ENCODE measurements at places on chromosomes 1 and 21.
A peak's percentile ranks its signal among the peaks of the same experiment; 100 is the strongest.

DNA sequence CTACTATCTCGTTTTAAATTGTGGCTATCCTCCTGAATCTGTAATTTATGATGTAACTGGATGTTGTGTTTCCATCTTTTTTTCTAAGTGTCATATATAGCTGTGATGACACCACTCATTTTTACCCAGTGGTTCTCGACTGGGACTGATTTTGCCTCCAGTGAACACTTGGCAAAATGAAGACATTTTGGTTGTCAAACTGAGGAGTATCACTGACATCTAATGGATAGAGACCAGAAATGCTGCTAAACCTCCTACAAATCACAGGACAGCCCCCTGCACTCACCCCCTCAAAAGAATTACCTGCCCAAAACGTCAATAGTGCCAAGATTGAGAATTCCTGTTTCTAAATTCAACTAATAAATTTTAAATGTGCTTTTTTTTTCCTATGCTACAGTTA, 1.9 kb downstream of the TRMT13 start:
- DNase-seq: no peak
- H3K4me1 ChIP-seq: peaks cover 45% of the 10 kb centered on the region
- H3K4me3 ChIP-seq: peak overlapping the region; percentile 43

GRCh38 chr1:100510451-100510850, 27.5 kb upstream of the GPR88 start:
- DNase-seq: no peak
- H3K27ac ChIP-seq: no peak overlapping the region
- H3K36me3 ChIP-seq: peaks cover 19% of the 10 kb centered on the region
- H3K4me1 ChIP-seq: peaks cover 2% of the 10 kb centered on the region
- no peaks in the 10 kb centered on the region for H3K27me3 ChIP-seq
- no peak overlapping the region for H3K4me3 ChIP-seq

DNA sequence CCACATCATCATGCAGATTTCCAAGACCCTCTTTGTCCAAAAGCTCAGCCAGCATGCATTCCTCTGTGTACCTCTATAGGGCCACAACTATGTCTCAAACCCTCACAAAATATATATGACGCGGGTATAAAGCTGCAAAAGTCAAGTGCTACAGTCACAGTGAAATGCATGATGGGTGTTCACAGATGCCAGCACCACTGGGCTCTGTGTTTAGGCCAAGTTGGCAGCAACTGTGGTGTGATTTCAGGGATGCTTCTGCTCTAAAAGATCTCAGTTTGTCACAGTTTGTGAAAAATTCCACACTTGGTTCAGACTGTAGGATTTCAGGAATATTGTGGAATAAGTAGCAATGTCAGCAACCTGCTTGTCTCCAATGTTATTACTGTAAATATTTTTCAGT, 23.9 kb upstream of the SELP start:
- peaks cover 40% of the 10 kb centered on the region for H3K4me1 ChIP-seq
- H3K4me3 ChIP-seq: no peak overlapping the region
- H3K36me3 ChIP-seq: peaks cover 12% of the 10 kb centered on the region

- H3K27me3 ChIP-seq: no peaks in the 10 kb centered on the region
- H3K27ac ChIP-seq: no peak overlapping the region
- DNase-seq: no peak
- H3K36me3 ChIP-seq: no peaks in the 10 kb centered on the region
These were observed 64.6 kb downstream of the KCNAB2 start for GRCh38 chr1:6110326-6110725.

GRCh38 chr1:101158424-101158823, 78.4 kb upstream of the S1PR1 start:
- H3K4me1 ChIP-seq: peaks cover 3% of the 10 kb centered on the region
- DNase-seq: no peak
- H3K27me3 ChIP-seq: no peaks in the 10 kb centered on the region
- no peak overlapping the region for H3K4me3 ChIP-seq
- no peak overlapping the region for H3K27ac ChIP-seq
- peaks cover 8% of the 10 kb centered on the region for H3K36me3 ChIP-seq

DNA sequence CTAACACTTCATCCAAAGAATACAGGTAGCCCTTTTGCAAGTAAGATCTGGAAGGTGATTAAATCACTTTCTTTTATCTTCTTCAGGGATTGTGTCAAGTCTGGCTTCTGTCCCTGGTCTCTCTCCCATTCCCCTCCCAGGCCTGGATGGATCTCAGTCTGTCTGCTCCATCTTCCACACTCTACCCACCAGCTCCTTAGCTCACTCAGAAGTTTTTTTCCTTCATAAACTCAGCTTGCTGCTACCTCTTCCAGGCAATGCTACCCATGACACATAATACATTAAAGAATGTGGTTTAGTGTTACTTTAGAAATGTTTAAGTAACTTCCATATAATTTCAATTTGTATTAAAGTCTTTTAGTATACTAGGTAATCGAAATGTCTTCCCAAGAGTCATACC, 133.1 kb downstream of the AKT3 start:
- no peaks in the 10 kb centered on the region for H3K4me1 ChIP-seq
- DNase-seq: no peak

- H3K4me1 ChIP-seq: peaks cover 6% of the 10 kb centered on the region
- H3K27me3 ChIP-seq: no peaks in the 10 kb centered on the region
- no peak for DNase-seq
- no peak overlapping the region for H3K4me3 ChIP-seq
- H3K36me3 ChIP-seq: no peaks in the 10 kb centered on the region
- H3K27ac ChIP-seq: no peak overlapping the region
These were observed 169.9 kb downstream of the HS2ST1 start for GRCh38 chr1:87084244-87084836.

DNA sequence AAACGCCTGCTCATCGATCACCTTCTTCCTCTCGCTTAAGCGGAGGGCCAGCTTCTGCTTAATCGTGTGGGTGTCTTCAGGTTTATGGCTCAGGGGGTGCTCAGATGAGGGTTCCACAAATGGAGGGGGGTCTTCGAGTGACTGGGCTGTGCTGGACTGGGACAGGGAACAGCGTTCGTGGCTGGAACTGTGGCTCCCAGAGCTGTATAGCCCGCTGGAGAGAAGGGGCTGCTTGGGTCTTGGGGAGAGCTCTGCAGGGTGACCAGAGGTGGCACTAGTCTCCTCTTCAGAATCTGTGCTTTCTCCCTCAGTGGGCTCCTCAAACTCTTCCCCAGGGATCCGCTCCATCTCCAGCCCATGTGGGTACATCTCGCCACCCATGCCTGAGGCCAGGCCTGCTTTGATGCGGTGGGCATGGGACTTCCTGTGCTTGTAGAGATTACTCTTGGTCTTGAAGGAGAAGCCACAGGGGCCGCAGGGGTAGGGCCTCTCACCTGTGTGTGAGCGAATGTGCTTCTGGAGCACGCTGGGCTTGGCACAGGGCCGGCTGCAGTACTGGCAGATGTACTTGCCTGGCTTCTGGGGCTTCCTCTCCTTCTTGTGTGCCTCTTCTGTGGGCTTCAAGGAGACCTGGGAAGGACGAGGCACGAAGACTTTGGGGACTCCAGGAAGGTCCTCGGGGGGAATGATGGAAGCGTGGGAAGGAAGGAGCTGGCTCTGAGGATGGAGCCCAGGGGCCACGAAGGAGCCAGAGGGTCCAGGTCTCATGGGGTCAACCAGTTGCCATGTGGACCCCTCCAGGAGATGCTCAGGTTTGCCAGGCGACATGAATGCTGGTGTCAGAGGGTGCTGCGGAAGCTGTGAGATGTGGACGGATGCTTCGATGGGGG, 99.4 kb upstream of the EDN2 start:
- H3K27me3 ChIP-seq: no peaks in the 10 kb centered on the region
- no peak for DNase-seq
- no peak overlapping the region for H3K4me3 ChIP-seq

DNA sequence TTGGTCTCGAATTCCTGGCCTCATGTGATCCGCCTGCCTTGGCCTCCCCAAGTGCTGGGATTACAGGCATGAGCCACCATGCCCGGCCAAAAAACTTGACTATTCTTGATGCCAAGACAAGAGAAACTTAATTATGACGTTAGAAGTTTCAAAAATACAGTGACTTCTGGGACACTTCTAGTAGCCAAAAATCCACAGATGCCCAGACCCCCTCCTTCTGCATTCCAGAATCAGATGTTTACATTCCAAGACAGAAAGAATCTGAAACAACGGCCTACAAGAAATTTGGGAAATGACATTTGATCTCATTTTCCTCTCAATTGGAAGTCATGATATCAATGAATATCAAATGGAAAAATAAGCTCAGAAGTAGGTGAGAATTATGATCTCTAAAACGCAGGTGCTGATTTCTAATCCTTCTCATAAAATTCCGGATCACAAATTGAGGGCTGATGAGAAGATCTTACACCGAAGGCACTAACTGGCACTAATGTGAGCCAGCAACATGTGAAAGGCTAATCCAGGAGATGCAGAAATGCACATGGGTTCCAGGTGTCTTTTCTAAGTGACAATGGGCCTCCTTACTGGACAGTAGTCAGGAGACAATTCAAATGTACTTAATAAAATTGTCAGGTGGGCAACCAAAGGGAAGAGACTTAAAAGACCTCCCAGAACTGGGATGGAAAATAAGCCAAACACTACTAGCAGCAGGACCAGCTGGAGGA, 5.5 kb downstream of the RAB29 start:
- H3K27me3 ChIP-seq: no peaks in the 10 kb centered on the region
- peaks cover 72% of the 10 kb centered on the region for H3K36me3 ChIP-seq
- no peak overlapping the region for H3K4me3 ChIP-seq
- peaks cover 60% of the 10 kb centered on the region for H3K4me1 ChIP-seq

DNA sequence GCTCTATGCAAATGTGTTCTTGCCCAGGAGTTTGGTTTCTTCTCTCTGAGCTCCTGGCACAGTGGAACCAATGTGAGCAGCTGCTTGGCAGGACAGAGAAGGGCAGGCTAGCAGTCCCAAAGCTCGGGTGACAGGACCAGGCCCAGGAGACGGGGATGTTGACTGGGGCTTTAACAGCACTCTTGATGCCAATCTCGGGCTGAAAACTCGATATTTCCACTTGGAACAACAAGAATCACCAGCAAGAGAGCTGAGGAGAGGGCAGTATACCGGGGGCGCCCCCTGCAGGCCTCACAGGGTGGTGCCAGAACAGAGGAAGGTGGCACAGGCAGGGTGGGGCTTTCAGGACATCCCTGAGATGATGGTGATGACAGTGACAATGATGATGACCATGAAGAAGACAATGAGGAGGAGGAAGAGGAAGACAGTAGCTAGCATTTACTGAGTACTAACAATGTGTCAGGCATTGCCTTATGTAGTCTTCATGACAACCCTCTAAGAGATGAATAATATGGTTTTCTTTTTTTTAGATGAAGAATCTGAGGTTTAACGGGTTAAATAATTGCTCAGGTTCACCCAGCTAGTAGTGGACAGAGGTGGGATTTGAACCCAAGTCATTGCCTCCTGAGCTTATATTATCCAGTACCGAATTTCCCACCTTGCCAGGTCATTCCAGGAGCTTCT, 2.7 kb upstream of the KCNJ9 start:
- peak; percentile 71 for DNase-seq
- no peak overlapping the region for H3K4me3 ChIP-seq
- peaks cover 63% of the 10 kb centered on the region for H3K27me3 ChIP-seq
- H3K36me3 ChIP-seq: no peaks in the 10 kb centered on the region
- no peaks in the 10 kb centered on the region for H3K4me1 ChIP-seq

DNA sequence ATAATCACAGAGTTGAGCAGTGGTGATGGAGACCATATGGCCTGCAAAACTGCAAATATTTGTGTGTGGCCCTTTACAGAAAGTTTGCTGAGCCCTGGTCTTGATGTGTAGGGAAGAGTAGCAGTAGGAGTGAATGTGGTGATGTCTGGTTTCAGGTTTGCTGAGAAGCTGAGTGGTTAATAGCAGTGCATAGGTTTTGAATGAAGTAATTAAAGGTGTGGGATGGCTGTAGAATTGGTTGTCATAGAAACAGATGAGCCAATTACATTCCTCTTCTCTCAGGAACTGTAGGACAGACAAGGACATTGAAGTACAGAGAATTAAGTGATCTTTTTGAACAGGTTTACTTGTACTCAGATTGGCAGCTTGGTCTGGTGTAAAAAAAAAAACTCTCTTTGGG, 37.4 kb downstream of the PRDM2 start:
- H3K27ac ChIP-seq: no peak overlapping the region
- H3K4me1 ChIP-seq: peaks cover 30% of the 10 kb centered on the region
- H3K4me3 ChIP-seq: no peak overlapping the region
- DNase-seq: no peak
- no peaks in the 10 kb centered on the region for H3K27me3 ChIP-seq
- peaks cover 3% of the 10 kb centered on the region for H3K36me3 ChIP-seq

DNA sequence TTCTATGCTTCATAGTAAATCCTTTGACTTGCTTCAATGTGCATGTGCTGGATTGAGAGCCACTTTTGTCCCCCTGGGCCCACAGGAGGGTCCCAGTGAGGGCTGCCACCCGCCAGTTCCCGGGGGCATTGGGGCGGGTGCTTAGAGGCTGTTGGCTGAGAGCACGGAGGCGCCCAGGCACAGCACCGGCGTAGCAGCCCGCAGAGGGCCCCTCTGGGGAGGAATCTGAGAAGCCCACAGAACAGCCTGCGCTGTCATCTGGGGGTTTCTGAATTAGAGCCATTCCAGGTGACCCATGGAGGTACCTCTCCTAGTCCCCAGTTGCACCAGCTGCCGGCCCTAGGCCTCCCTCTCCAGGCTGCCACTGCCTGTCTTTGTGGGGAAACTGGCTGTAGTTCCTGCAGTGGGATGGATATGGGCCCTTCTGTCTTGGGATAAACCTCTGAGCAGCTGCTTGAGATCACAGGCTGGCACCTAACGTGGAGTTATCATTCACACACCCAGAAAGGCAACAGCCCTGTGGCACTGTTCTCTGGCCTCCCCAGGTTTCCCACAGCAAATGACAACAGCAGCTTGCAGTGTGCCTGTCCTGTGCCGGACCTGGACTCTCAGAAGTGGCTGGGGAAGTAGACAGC, 39.5 kb downstream of the TMEM51 start:
- no peak for DNase-seq
- no peak overlapping the region for H3K27ac ChIP-seq
- peaks cover 11% of the 10 kb centered on the region for H3K27me3 ChIP-seq
- H3K4me3 ChIP-seq: no peak overlapping the region

GRCh38 chr1:181310560-181310959, 172.8 kb upstream of the CACNA1E start:
- no peak overlapping the region for H3K4me3 ChIP-seq
- no peak for DNase-seq
- peaks cover 27% of the 10 kb centered on the region for H3K27me3 ChIP-seq
- no peaks in the 10 kb centered on the region for H3K4me1 ChIP-seq
- H3K27ac ChIP-seq: no peak overlapping the region

- no peaks in the 10 kb centered on the region for H3K36me3 ChIP-seq
- H3K4me3 ChIP-seq: peak overlapping the region; percentile 67
- no peak overlapping the region for H3K27ac ChIP-seq
- peaks cover 11% of the 10 kb centered on the region for H3K4me1 ChIP-seq
These were observed 543 bp upstream of the MARK1 start for GRCh38 chr1:220527279-220527907.
